ENCODE measurements at places on chromosomes 2 and 18.

DNA sequence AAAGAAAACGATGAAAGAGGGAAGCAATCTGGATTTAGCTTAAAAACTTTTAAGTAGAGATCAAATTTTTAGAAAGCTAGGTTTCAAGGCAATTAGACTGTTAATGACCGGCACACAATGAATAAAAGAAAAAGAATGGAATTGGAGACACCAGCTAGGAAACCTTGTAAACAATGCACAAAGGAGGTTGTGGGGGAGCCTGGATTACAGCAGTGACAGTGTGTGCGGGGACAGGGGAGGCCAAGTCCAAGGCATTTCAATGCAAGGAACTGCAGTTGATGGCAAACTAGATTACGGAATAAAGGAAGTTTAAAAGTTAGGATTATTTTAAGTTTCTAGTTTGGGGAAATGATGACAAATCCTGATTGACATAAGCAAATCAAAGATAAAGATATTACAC, 74.5 kb downstream of the DTNB start:
- no peak for DNase-seq

DNA sequence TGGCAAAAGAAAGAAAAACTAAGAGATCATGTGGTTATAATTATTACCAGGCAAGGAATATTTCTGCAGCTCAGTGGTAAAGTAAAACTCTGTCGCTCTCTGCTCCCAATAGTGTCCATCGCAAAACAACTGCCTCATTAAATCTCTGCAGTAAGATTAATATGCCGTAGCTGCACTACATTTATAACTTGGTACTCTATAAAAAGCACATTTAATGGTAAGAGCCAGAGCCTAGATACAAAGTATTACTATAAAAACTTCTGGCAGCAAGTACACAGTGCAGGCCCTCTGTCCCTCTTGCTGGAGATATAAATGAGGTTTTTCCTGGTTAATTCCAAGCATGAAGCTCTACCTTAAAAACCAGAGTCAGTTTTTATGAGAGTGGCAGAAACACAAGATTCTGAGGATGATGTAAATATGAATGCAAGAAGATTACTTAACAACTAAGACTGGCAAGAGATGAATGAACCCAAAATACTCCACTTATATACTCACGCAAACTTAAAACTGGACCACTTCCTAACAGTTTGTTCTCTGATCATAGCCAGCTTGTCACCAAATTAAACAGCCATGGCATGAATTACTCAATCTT, 25.5 kb downstream of the ZNF521 start:
- DNase-seq = no peak

DNA sequence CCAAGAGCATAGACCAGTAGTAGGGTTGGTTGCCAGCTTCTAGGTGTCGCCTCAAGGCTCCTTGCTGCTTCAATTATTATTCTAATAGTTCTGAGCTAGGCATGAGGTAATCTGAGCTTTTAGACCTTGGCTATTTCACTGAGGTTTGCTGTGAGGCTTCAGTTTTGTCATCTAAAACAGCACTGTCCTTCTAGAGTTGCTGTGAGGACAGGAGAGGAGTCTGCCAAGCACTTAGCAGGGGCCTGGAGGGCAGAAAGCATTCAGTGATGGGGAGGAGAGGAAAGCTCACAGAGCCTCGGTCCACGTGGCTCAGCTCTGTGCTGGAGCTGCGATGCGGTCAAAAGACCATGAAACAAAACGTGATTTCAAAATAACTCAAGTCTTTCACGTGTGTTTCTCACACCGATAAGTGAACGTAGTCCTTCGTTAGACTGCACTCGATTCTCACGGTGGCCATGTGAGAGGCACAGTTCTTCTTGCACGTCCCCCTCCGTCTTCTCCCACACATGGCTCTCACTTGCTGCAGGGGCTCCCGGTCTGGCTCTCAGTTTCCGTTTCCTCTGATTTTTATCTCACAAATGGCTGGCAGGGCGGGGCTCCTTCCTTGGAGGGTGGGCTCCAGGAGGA, 113.7 kb downstream of the B3GNT2 start:
- DNase-seq = no peak

DNA sequence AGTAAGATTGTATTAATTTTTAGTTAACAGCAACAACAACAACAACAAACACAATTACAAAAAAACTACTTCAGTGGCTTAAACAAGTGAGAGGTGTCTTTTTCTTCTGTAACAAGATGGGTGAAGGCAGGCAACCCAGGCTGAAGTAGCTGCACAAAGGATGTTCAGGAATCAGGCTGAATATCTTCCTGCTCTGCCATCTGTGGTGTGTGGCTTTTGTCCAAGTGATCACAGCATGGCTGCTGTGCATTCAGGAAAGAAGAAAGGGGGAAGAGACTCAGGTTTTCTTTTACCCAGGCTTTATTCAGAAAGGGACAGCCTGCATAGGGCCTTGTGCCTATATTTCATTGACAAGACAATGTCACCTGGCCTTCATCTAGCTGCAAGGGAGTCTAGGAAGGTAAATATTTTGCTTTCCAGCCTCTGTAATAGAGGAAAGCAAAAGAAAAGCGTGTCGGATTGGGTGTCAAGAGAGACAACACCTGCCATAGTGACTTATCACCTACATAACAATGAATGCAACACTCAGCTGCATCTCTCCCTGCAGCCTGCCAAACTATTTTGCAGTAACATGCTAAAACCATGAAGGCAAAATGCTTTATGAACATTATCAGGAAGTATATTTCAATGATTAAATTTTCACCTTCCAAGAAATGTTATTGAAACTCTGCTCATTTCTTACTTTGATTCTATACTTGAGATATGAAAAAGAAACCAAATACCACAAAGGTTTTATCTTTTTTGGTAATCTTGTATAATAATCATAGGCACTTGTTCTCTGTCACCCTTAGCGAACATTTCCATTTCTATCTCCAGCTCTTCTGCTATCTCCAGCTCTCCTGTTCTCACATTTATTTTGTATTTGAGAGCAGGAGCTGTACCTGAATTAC, 14.6 kb downstream of the G6PC2 start:
- no peak for DNase-seq

DNA sequence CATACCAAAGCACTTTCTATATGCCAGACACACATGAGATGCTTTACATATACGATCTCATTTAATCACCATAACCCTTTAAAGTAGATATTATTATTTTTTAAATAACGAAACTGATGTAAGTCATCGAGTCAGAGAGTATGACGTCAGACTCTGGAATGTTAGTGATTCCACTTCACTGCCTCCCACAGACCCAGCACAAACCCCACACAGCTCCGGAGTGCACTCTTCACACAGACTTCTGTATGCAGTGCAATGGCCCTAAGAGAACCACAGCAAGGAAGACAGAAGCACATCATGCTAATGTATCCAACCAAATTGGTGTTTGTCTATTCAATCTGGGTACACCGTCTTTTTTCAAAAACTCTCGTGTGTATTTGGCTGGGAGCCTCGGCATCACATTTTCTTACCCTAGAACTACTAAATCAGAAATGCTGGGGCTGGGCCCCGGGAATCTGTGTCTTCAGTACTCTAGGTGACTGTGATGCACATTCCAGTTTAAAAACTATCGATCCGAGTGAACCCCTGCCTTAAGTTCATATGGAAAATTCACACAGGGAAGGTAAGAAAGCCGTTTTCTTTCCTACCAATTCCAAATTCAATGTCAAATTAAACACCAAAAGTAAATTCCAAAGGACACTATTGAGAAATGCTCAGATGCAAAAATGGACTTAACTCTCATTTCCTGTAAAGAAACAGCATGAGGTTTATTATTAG, 117.7 kb upstream of the ACVR1C start:
- no peak for DNase-seq

DNA sequence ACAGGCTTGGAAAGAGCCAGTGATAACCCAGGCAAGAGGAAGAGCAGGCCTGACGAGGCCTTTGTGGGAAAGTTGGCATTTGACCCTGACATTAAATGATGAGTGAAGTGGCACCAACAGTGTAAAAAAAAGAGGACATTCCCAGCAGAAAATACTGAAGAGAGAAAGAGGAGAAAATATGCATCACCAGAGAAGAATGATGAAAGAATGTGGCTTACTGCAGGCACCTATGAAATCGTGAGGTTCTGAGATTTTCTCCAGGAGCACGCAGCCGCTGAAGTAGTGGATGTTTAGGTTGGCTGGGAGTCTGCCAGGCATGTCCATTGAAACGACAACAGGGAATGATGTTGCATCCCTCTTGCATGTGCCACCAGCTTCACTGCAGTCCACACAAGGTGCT, 13.8 kb downstream of the EHD3 start:
- no peak for DNase-seq

GRCh38 chr18:25727281-25727985, 363.0 kb downstream of the SS18 start:
- DNase-seq = no peak

DNA sequence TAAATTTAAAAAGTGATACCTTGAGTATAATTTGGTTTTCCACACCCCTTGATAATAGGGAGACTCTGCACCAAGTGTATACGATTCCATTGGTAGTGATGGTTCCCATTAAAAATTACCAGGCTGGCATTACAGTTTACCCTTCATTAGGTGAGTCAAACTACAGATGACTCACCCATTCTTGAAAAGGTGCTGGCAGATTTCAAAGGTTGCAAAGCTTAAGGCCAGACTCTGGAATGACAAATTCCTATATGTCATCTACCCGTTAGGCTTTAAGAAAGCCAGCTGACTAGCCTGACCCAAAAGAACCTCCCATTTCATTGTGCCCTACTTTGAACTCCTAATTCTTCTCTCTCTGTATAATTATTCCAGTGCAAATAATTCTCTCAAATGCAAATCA, 124.4 kb downstream of the LRRTM4 start:
- no peak for DNase-seq
